NCI-H1930 (cell line): ENCODE measurements at places on chromosomes 1 and 21.
A peak's percentile ranks its signal among the peaks of the same experiment; 100 is the strongest.

DNA sequence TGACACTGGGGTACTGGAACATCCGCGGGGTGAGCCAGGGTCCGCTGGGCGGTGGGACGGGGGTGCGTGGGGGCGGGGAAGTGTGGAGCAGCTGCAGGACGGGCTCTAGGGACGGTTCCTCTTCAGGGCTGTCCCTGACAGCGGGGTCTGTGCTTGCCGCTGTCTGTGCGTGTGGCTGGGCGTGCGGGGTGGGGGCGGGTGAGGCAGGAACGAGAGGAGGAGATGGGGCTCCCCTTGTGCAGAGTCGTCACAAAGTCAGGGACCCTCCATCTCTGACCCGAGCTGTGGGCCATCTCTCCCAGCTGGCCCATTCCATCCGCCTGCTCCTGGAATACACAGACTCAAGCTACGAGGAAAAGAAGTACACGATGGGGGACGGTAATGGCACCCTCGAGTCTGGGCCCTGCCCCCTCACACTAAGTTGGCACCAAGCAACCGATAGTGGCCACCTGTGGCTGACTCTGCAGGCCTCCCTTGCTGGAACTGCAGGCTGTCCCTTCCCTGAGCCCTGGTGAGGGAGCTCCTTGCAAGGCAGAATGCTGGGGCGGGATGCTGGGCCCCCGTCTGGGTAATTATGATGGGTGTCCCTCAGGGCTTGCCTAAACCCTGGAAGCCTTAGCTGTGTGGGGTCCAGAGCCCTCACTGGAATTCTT, 392 bp downstream of the GSTM2 start:
- no peak for DNase-seq

DNA sequence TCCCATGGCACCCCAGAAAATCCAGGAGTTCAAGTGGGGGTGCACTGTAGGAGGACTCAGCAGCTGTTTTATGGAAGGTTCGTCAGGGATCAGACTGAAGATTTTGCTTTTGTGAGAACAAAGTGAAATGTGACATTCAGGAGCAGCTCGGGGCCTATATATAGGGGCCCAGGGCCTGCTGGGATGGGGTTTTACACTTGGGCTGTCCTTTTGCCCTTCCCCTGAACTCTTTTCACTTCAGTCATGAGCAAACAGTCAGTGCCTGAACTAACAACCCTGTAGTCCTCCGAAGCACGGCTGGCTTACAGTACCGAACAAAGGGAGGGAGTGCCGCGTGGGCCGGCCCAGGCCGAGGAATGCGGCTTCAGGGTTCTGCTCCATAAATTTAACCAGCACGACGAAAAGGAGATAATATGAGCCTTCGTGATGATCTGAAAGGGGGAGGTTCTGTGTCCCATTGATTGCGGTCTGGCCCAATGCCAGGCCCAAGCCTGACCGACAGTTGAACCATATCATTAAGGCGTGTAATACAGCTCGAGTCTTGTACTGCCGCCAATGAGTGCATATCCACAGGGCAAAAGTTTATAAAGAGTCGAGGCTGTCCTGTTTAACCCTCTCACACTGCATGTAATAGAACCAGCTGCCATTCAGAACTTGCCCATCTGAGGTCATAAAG, 139.9 kb downstream of the DHRS3 start:
- no peak for DNase-seq

DNA sequence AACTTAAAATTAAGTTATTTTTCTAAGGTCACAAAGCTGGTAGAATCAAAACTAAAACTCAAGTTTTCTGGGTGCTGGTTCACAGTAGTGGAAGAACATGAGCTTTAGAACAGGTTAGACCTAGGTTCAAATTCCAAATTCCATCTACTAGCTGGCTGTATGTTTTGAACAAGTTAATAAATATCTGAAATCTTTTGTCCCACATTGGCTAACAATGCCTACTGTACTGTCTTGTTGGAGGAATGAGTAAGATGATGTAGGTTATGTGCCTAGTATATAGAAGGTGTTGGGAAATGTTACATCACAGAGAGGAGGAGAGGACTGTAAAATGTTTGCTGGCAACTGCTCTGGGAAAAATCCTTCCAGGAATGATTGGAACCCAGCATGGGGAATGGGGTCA, 14.0 kb upstream of the CD247 start:
- no peak for DNase-seq

DNA sequence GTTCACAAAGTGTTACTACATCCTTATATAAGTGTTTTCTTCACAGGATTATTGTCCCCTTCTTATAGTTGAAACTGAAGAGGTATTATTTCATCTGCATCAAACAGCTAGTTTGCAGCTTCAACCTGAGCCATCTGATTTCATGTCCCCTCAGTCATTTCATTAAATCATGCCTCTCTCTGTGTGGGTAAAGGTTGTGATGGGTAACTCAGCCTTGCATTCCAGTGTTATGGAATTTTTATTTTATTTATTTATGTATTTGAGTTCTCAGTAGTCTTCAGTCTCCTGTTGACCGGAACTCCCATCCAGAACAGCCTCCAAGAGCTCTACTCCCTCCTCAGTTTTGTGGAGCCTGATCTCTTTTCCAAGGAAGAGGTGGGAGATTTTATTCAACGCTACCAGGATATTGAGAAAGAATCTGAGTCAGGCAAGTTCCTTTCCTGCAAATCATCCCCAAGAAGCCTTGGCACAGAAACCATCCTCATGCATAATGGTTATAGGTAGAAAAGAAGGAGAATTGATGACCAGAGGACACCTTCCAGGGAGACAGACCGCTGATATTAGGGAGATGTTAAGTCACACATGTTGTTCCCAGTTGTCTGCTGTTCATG, 21.8 kb downstream of the CHD1L start:
- no peak for DNase-seq

DNA sequence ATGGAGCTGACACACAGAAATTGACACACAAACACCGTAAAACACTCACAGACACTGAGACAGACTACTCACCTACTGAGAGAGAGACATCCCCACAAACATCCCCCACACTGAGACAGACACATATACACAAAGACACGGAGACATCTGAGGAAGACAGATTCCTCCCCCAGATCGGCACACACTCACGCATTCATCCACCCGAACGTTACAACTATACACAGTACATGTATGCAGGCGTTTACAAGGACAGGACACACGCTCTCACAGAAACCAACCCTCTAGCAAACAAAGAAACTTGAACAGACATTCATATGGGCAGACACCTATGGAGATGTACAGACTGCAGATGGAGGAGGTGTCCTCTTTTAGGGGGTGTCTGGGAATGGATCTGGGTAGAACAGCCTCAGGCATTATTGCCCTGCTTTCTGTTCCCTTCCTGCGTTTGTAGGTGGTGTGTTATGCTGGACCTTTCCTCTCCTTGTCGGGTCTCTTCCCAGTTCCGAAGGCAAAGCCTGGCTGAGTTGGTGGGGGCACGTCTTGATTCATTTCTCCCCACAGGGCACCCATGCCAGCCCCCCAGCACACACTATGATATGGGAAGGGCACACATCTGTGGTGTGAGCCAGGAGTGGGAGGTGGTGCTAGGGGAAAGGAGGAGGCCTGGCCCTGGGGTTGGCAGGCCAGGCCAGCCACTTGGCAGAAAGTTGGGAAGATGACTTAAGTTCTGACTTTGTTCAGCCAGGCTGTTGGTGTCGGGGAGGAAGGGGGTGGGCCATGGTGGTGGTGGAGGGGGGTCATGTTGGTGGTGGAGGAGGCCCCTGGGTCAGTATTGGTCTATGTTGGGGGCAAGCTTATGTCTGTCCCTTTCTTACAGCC, 1.5 kb downstream of the KIRREL1 start:
- DNase-seq, result no peak

GRCh38 chr1:110056285-110056683, 14.2 kb downstream of the ALX3 start:
- no peak for DNase-seq

- DNase-seq, result no peak
Measured at GRCh38 chr1:43319766-43320165, 17.9 kb upstream of the MPL start.

DNA sequence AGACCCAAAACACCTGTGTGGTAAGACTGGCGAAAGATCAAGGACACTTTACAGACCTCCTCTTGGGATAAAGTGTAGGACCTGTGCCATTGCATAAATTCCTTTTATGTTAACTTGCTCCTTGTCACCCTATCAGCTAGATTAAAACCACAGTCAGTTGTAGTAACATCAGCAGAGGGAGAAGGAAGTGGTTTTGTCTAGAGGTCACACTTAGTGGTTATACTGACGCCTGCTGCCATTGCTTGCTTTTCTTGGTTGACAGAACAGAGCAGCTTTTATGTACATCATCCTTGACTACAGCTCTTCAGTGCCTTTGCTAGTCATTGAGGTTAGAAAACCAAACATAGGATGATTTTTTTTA, 101.4 kb downstream of the PBX1 start:
- no peak for DNase-seq

DNA sequence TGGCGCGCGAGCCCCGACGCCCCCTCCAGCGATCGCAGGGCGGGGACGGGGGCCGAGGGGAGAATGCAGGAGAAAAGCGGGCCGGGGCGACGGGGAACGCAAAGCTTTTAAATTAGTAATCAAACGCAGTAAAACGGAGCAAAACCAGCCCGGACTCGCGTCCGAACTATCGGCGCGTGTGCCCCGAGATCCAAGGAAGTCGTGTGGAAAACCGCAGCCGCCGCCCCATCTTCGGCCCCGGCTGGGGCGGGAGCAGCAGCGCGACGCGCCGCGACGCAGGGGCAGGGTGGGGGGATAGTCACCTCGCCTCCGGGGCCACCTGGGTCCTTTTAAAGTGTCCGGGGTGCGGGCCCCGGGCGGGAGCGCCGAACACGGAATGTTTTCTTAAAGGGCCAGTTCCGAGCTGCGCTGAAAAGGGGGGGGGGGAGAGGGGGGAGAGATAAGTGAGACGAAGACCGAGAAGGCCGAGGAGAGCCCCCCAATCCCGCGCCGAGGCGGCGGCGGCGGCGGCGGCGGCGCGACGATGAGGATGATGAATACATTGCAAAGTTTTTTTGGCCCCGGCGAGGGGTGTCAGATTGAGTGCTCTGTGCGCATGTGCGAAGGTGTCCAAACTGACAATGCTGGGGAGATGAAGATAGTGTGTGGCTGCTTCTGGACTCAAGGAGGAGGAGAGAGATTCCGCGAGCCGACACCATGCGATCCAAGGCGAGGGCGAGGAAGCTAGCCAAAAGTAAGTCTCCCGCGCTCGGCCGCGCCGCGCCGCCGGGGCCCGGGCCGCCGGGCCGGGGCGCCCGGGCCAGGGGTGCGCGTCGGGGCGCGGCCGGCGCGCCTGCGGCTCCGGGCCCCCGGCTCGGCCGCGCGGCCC, at the start of gene PRDM16:
Gene PRDM16 (plus strand): TSS at position 640 of the 868 bp plus-strand sequence. CDS start 57 bp downstream, at position 697.
- no peak for DNase-seq

DNA sequence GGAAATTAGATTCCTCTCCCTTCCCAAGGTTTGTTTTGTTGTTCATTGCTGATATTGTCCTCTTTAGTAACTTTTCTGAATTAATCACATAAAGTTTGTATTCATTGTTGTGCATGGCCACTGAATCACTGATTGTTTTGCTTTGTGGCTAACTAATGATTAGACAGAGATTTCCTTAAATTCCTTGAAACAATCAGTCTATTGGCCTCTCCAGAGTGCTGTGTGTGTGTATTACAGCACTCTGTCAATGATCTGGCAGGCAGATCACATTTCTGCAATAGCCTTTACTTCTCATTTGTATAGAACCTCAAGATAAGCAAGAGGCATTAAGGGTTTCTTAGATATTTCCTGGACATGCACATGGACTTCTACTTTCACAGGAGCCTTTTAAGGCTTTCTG, 78.6 kb downstream of the DUSP10 start:
- DNase-seq, result no peak

GRCh38 chr21:45269861-45270260, 17.8 kb downstream of the POFUT2 start:
- no peak for DNase-seq

GRCh38 chr1:5847013-5847659, 145.1 kb downstream of the NPHP4 start:
- no peak for DNase-seq

- no peak for DNase-seq
Measured at GRCh38 chr1:55217226-55217986, 2.2 kb upstream of the USP24 start.

DNA sequence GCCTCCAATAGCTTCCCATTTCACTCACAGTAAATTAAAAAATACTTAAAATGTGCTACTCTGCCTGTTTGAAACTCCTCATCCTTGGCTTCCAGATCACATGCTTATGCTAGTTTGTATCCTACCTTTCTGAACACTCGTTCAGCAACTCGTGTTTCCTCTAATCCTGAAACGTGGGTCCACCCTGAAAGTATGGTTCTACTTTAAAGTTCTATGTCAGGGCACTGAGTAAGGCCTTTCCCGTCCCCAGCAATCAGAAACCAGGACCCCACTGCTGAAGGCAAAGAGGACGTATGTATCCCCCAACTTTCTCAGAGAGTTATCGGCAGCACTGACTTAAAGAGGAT, 419 bp upstream of the TSEN15 start:
- no peak for DNase-seq

GRCh38 chr21:33099131-33099530, 29.2 kb downstream of the OLIG1 start:
- no peak for DNase-seq

- DNase-seq, result no peak
Measured at GRCh38 chr1:152645146-152645545, 18.0 kb upstream of the LCE2D start.

DNA sequence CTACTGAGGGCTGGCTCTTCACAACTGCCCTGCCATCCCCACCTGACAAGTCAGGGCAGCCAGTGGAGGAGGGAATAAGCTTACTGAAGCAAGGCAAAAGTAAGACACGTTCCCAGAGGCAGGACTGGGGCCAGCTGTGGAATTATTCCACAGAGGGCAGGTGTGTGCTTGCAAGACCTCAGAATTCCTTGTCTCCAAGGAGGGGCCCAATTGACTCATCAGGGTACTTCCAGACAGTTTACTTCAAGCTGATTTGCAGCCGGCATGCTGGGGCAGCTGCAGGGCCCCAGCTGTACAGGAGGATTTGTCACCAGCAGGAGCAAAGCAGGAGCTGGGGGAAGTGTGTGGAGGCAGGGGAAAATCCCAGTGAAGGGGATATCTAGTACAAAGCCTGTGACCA, 167.5 kb upstream of the CAMK1G start:
- no peak for DNase-seq

DNA sequence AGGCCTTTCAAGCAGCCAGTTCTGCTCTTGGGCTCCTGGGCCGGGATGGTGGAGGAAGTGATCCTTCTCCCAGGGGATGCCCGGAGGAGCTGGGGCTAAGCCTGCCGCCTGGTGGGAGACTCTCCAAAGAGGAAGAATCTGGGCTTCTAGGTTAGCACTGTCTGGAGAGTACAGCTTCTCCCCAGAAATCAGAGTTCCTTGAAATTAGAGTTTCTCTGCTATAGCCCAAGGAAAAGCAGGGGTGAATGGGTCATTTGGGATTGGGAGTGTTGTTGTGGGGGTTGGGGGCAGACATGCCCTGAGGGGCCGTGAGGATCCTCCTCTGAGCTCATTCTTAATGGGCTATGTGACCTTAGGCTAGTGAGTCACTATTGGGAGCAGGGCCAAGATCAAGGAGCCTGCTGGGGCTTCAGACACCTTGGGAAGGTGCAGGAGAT, 6.5 kb downstream of the LGR6 start:
- no peak for DNase-seq

- no peak for DNase-seq
Measured at GRCh38 chr1:70220015-70220414, 1.2 kb upstream of the SRSF11 start.

- DNase-seq, result peak; percentile 58
Measured at GRCh38 chr1:182601416-182601786, 2.8 kb downstream of the RGS16 start.
